ENCODE measurements at places on chromosomes 1 and 21.

DNA sequence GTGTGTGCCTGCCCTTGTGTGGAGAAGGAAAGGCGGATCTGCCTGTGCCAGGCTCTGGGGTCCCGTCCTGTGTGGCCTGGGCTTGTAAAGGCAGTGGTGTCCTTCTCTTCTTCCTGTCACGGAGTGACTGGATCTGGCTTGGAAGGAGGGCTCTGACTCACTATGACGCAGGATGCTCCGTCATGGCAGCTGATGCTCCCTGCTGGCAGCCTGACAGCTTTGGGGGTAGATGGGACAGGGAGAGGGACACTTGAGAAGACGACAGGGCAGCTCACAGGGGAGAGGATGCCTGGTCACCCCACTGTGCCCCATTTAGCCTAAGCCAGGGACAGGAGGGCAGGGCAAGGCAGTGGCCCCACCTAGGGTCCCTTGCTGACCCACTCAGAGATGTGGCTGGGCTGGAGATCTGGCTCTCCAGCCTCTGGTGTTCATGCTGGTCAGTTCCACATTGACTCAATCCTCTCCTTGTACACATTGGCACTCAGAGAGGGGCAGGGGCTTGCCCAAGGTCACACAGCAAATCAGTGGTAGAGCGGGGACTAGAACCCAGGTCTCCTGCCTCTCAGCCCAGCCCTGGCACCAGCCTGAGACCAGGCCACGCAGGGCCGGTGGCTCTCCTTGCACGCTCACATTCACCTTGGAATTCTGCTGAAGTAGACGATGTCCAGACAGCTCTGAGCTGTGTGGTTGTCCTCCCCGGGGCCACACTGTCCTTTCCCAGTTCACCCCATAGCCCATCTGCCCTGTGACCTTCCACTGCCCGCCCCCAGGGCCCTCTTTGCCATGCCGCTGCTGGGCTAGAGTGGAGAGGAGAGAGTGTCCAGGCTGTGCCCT lies 2.8 kb upstream of the FAM131C start:
- no peaks in the 10 kb centered on the region for H3K36me3 ChIP-seq
- peaks cover 3% of the 10 kb centered on the region for H3K27me3 ChIP-seq
- no peak overlapping the region for H3K4me3 ChIP-seq
- DNase-seq: no peak
- H3K27ac ChIP-seq: no peak overlapping the region

DNA sequence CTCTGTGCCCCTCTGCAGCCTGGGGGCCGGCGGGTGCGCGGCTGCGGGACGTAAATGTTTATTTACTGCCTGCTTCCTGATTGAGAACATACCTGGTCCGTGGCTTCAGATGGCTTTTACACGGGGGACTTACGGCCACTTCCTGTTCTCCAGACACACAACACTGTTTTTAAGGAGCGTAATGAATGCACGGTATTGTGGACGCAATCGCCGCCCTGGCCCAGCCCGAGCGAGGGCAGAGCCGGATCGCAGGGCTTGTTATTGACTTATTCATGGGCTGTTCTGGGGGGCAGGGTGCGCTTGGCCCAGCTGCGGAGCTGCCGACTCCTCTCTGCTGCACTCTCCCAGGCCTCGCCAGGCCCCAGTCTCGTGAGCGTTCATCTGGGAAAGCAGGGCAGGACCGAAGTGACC lies 52.8 kb upstream of the ACTRT2 start:
- no peaks in the 10 kb centered on the region for H3K27me3 ChIP-seq
- no peaks in the 10 kb centered on the region for H3K36me3 ChIP-seq
- H3K4me1 ChIP-seq: no peaks in the 10 kb centered on the region
- no peak overlapping the region for H3K27ac ChIP-seq
- no peak for DNase-seq

GRCh38 chr1:23600283-23600682 lies 41.0 kb upstream of the ID3 start:
- H3K36me3 ChIP-seq: no peaks in the 10 kb centered on the region
- no peak overlapping the region for H3K27ac ChIP-seq
- H3K4me1 ChIP-seq: peaks cover 62% of the 10 kb centered on the region
- no peak for DNase-seq
- H3K4me3 ChIP-seq: no peak overlapping the region

GRCh38 chr1:71222668-71223067 lies 141.8 kb upstream of the ZRANB2 start:
- H3K27me3 ChIP-seq: no peaks in the 10 kb centered on the region
- H3K36me3 ChIP-seq: no peaks in the 10 kb centered on the region
- no peak for DNase-seq
- no peaks in the 10 kb centered on the region for H3K4me1 ChIP-seq
- no peak overlapping the region for H3K4me3 ChIP-seq

GRCh38 chr1:196732526-196732925 lies 42.1 kb upstream of the CFHR3 start:
- H3K4me1 ChIP-seq: no peaks in the 10 kb centered on the region
- DNase-seq: no peak
- no peak overlapping the region for H3K4me3 ChIP-seq
- H3K27me3 ChIP-seq: no peaks in the 10 kb centered on the region

DNA sequence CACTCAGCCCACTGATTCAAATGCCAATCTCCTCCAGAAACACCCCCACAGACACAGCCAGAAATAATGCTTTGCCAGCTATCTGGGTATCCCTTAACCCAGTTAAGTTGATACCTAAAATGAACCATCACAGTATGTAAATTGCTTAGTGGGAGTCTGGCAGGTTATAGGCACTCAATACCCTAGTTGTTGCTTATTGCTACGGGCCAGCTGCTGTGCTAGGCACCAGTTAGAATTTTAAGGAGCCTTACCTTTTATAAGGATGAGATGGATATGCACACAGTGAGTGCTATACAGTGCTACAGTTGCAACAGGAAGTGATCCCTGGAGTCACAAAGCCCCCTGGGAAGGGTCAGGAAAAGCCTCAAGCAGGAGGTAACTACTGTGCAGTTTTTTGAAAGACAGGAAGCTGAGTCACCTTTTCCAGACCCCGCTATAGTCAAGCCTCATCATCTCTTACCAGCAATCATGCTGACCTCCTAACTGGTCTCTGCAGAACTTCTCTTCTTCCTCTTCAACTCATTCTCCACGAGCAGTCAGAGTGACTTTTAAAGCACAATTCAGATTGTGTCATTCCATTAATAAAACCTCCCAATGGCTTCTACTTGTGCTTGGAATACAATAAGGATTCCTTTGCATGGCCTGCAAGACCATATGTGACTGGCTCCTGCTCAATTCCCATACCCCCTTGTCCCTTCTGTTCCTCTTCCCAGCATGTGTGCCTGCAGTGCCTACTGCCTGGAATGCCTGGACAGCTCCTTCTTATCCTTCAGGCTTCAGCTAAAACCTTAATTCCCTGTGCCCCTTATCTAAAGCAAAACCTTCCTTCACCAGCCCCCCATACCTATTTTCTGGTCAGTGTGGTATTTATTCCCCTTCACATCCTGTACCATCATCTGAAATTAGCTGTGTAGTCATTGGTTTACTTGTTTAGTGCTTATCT lies 10.4 kb upstream of the TLR5 start:
- H3K4me1 ChIP-seq: no peaks in the 10 kb centered on the region
- H3K4me3 ChIP-seq: no peak overlapping the region
- DNase-seq: no peak
- H3K27ac ChIP-seq: no peak overlapping the region
- no peaks in the 10 kb centered on the region for H3K36me3 ChIP-seq

- H3K27me3 ChIP-seq: no peaks in the 10 kb centered on the region
- H3K4me1 ChIP-seq: no peaks in the 10 kb centered on the region
- H3K27ac ChIP-seq: no peak overlapping the region
Measured at GRCh38 chr1:241447031-241447644, 72.4 kb downstream of the FH start.

DNA sequence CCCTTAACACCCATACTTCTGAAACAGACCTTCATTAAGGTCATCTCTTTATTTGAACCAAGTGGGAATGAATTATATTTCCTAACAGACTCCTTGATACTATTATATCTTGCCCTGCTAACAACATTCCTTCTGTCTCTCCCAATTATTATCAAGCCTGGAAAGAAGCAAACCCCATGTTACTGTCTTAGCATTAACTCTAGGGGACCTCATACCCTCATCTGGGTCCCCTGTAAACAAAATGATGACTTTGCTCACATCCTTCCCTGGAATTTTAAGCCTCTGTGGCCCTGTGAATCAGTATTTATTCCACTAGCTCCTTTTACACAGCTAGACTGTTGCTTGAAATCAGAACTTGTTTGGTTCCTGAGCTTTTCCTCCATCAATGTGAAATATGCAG lies 38.3 kb upstream of the BCL10 start:
- DNase-seq: no peak
- no peaks in the 10 kb centered on the region for H3K4me1 ChIP-seq
- no peak overlapping the region for H3K27ac ChIP-seq
- no peaks in the 10 kb centered on the region for H3K36me3 ChIP-seq
- no peaks in the 10 kb centered on the region for H3K27me3 ChIP-seq

- H3K4me3 ChIP-seq: no peak overlapping the region
- H3K27me3 ChIP-seq: no peaks in the 10 kb centered on the region
- no peak overlapping the region for H3K27ac ChIP-seq
- H3K4me1 ChIP-seq: no peaks in the 10 kb centered on the region
- H3K36me3 ChIP-seq: no peaks in the 10 kb centered on the region
Measured at GRCh38 chr1:175555266-175555665, 188.1 kb downstream of the TNR start.

DNA sequence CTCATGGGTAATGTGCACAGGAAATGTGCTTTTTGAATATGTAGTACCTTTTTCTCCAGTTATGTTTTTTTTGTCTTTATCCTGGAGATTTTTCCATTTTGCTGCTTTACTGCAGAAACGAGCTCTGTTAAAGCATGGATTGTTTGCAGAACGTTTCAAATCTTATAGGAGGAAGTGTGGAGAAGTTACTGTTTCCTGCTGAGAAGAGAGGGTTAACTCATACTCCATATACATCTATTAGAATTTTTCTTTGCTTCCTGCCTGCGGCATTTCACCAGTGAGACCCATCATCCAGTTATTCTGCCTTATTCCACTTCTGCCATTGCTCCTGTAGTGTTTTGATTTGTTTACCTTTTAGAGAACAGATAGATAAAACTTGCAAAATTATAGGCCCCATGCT lies 2.0 kb downstream of the RPRD2 start:
- peaks cover 13% of the 10 kb centered on the region for H3K4me1 ChIP-seq
- peak overlapping the region; percentile 95 for H3K27ac ChIP-seq
- peak overlapping the region; percentile 77 for H3K4me3 ChIP-seq
- H3K27me3 ChIP-seq: no peaks in the 10 kb centered on the region
- H3K36me3 ChIP-seq: no peaks in the 10 kb centered on the region

GRCh38 chr21:46151989-46152926 lies 3.1 kb downstream of the FTCD start:
- H3K27me3 ChIP-seq: no peaks in the 10 kb centered on the region
- H3K36me3 ChIP-seq: no peaks in the 10 kb centered on the region
- H3K4me1 ChIP-seq: no peaks in the 10 kb centered on the region
- no peak overlapping the region for H3K4me3 ChIP-seq
- DNase-seq: no peak

DNA sequence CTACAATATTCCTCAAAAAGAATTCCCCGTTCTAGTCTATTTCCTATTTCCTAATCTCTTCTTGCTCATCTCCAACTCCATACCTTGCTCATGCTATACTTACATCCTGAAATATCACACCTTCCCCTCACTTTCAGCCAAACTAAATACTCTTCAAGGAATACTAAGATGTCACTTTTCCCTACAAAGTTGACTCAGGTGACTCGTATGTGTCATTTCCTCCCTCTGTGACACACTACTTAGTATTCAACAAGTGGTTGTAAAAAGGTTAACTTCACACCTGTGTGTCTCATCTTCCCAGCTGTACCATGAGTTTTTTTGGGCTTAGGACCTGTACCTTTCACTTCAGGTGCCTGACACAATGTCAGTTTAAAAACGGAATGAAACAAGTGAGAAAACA lies 81.9 kb upstream of the LBR start:
- DNase-seq: no peak
- H3K4me1 ChIP-seq: no peaks in the 10 kb centered on the region
- H3K27ac ChIP-seq: no peak overlapping the region
- H3K36me3 ChIP-seq: no peaks in the 10 kb centered on the region
- no peaks in the 10 kb centered on the region for H3K27me3 ChIP-seq

DNA sequence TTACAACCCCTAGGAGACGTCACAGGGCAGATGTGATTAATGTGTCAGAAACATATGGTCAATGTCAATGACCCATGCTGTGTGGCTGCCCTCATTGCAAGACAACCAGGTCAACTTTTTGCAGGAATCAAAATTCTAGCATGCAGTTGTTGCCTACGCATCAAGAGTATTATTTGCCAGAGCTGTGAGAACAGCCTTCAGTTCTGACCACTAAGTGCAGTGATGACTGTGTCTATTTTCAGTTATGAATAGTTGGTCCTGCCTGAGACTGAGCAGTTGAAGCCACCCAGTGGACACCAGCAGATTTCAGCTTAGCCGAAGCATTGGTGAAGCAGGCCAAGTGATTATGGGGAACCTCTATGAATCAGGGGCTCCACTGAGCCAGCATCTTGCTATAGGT lies 47.3 kb downstream of the LYPLAL1 start:
- H3K27ac ChIP-seq: no peak overlapping the region
- no peaks in the 10 kb centered on the region for H3K4me1 ChIP-seq
- H3K36me3 ChIP-seq: no peaks in the 10 kb centered on the region
- no peaks in the 10 kb centered on the region for H3K27me3 ChIP-seq

DNA sequence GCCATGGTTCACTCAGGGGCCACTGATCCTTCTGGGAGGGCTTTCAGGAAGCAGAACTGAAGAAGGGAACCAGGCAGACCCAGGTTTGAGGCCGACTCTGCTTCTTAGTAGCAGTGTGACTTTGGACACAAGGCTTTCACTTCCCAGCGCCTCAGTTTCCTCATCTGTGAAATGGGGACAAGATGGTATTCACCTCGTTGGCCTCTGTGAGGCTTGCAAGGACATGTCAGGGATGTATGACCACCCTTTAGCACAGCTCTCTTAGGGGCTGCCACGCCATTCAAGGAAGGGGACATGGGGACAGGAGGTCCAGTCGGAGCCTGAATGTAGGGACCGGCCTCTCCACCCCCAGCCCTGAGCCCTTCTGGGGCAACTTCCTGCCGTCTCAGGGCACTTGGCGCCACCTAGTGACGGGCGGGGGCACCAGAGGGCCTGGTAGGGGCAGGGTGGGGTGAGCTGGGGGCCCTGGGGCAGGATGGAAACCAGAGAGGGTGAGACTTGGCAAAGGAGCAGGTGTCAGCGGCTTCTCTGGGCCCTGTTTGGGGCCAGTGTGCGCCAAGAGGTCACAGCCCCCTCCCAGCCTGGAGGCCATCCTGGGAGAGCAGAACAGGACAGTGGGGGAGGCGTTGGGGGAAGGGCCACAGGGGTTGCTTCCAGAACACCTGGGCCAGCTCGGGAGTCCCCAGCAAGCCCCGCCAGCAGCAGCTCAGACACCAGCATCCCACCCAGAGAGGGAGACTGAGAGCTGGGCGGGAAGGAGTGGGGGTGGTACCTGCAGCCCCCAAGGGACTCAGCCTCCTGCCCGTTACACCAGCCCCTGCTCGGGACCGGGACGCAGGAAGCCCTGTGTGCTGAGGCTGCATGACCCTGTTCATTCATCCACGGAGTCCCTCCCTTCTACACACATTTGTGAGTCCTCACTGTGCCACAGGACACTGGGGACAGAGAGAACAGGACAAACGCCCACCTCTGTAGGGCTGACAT lies 102.5 kb upstream of the TARDBP start:
- peaks cover 9% of the 10 kb centered on the region for H3K4me1 ChIP-seq
- DNase-seq: peak; percentile 32
- no peak overlapping the region for H3K27ac ChIP-seq
- no peaks in the 10 kb centered on the region for H3K36me3 ChIP-seq
- H3K27me3 ChIP-seq: no peaks in the 10 kb centered on the region
- H3K4me3 ChIP-seq: no peak overlapping the region

GRCh38 chr1:153613406-153613805 lies 469 bp upstream of the S100A16 start:
- no peak for DNase-seq
- no peak overlapping the region for H3K27ac ChIP-seq
- no peaks in the 10 kb centered on the region for H3K4me1 ChIP-seq
- no peak overlapping the region for H3K4me3 ChIP-seq

Data from effector memory CD4-positive, alpha-beta T cell (primary cell).